ENCODE measurements at places on chromosomes 3 and 15.

DNA sequence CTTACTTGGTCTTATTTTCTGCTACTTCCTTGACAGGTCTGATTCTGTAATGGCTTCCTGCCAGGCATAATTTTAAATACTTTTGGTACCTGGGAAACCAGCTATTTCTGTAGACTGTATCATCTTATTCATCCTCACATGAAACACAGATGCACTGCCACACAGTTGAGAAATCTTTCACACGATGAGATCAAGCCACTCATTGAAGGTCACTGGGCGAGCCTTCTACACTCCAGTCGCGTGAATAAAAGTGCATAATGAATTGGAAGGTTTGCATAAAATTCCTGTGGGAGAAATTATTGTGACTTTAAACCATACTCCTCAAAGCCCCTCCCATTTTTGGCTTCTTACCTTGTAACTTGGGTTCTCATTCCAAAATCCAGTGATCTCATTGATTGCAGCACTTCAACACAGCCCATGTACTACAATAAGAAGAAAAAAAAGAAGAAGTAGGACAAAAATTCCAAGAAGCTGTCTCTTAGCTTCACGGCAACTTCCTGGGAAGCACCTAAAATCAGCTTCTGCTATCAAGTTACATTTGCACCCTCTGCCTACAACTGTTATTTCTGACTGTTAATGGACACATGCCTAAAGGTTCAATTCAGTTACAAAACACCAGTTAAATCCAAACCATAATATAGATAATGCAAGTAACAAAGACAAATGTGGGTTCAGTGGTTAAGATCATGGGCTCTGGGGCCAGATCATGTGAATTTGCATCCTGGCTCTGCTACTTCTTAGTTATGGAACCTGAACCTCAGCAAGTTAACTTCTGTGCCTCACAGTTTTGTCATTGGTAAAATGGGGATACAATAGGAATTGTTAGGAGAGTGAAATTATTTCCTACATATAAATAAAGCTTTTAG is 39.0 kb downstream of the SHC4 start:
- DNase-seq = no peak

DNA sequence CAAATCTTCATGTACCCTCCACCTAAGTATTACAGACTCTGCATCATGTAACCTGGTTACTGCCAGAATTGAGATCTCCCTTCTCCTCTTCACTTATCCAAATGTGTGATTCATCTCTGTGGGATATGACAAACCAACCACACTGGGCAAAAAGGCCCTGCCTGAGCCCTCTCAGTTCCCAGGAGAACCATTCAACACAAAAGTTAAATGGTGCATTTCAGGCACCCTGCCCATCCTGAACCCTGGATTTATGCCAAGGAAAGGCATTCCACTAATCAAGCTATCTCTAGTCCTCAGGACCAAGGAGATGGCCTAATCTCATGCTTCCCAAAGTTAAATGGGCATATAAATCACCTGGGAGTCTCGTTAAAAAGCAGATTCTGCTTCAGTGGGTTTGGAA is 108.5 kb downstream of the TNIK start:
- DNase-seq = no peak

- no peak for DNase-seq
Observed at GRCh38 chr3:119649761-119650160, 10.6 kb downstream of the POPDC2 start.

GRCh38 chr3:136381051-136381450 is 130.9 kb downstream of the PCCB start:
- no peak for DNase-seq

- no peak for DNase-seq
Observed at GRCh38 chr3:15265655-15266509, 59.8 kb downstream of the CAPN7 start.

- no peak for DNase-seq
Observed at GRCh38 chr3:98565237-98565643, 28.2 kb downstream of the CPOX start.

DNA sequence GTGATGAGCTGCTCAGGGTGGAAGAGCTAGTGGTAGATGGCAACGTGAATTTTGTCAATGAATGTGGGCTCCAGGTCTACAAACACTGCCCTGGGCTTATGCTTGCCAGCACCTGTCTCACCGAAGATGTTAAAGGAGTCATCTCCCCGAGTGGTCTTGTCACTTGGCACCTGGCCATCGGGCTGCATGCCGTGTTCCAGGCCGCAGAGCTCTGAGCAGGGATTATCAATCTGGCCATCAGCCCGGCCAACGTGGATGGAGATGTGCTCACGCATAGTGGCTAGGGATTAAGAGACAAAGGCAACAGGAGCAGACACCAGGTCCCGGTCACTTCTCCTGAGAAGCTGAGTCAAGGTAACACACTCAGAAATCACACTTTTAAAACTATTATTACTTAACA is 54.8 kb upstream of the ACTC1 start:
- no peak for DNase-seq

DNA sequence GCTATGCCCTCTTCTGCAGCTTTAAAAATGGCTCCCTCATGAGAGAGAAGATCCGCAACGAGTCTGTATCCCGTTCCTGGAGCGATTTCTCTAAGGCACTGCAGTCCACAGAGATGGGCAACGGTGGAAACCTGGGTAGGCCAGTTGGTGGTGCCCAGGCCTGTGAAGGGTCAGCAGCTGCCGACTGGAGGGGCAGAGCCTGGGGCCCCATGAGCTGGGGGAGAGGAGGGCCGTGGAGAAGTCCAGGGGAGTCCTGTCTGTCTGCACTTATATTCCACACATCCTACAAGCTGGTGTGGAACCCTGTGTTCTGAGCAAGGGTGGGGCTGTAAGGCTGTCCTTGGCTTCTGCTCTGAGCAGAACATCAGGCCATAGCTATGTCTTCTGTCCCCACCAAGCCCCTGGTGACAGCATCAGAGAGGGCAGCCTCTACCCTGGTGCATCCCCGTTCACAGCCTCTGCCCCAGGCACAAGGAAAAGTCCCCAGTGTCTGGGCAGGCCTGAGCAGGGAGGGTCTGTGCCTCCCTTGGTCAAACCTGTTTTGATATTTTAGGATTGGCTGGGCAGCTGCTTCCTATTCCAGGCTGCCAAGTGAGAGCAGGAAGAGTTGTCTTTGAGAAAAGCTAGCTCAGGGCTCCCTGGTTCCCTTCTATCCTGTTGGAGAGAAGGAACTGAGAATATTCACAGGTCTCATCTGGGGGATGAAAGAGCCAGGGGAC is 29.7 kb downstream of the XYLB start:
- DNase-seq = no peak

DNA sequence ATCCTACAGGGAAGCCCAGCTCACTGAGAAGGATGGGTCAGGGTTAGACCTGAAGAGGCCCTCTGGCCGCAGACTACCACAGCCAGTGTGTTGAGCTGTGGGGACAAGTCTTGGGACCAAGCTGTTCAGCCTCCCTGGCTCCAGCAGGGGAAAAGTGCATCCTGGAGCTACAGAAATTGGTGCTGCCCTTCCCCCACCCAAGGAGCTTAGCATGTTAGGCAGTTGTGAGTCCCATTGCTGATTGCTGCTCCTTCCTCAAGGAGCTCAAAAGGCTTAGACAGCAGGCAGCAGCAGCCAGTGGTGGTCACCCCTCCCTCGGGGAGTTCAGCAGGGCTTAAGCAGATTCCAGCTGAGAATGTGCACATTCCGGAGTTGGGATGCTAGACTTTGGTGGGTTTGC is 165.6 kb downstream of the ATP8B4 start:
- DNase-seq = no peak

GRCh38 chr3:187377842-187378241 is 9.7 kb downstream of the RTP4 start:
- no peak for DNase-seq

DNA sequence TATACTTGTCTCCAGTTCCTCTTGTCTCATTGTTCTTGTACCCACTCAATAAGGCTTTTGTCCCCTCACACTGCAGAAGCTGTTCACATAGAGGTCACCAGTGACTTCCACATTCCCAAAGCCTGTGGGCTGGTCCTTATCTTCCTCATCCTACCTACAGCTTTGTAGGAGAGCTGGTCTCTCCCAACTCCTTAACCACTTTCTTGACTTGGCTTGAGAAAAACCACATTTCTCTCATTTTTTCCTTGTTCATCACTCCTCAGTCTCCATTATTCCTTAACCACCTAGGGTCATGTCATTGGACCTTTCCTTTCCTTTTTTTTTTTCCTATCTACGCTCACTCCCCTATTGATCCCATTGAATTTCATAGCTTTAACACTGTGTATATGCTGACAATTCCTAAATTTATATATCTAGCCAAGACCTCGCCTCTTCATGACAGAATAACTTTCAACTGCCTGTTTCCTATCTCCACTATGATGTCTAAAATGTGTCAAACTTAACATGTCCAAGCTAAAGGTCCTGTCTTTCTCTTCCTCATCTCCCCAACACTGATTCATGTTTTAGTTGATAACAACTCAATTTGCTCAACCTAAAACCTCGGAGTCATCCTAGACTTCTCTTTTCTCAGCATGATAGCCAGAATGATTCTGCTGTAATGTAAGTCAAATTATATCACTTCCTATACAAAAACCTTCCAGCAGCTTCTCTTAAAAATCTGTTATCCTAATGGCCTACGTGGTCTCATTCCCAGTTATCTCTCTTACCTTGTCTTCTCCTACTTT is 49.5 kb downstream of the CEP63 start:
- DNase-seq = no peak

GRCh38 chr15:66482539-66482938 is 15.0 kb downstream of the SNAPC5 start:
- no peak for DNase-seq

GRCh38 chr3:17195192-17195611 is 310.4 kb downstream of the PLCL2 start:
- DNase-seq = no peak

DNA sequence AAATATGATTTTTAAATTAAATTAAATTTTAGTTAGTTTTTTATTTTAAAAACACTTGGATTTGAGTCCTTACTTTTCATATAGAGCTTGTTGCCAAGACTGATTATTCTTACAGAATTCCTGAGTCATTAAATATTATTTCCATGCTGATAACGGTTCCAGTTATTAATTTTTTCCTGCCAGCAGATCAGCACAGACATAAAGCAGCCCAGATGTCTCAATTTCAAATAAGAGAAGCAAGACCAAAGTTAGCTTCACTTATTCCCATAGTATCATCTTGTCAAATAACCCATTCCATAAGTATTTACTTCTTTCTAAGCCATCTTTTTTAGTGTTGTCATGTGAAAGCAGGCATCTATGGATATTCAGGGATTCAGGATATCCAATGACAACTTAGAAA is 75.3 kb downstream of the SSR3 start:
- no peak for DNase-seq

- no peak for DNase-seq
Observed at GRCh38 chr3:7787871-7788828, 713.5 kb upstream of the LMCD1 start.

- DNase-seq = no peak
Observed at GRCh38 chr15:67480741-67481140, 40.2 kb upstream of the C15orf61 start.

GRCh38 chr15:95664450-95664849 is 666.0 kb upstream of the NR2F2 start:
- DNase-seq = no peak

DNA sequence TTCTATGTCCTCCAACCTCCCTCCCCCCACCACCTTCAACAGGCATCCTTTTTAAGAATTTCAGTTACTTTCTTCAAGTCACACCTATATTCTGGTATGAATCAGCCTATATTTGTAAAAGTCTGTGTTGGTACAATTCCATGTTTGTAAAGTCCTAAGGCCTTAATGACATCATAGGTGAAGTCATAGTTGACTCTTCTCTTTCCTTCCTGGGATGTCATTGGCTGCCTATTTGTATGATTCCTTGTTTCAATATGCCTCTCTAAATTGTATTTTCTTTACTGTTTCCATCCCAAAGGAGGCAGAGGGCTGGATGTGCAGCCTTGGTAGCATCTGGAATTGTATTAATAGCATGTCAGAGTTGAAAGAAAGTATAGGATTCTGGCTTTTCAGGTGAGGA is 56.5 kb downstream of the ADAMTSL3 start:
- no peak for DNase-seq

GRCh38 chr3:149581681-149582370 is 76.0 kb downstream of the WWTR1 start:
- no peak for DNase-seq

- no peak for DNase-seq
Observed at GRCh38 chr3:122533931-122534334, 19.2 kb upstream of the KPNA1 start.

- DNase-seq = no peak
Observed at GRCh38 chr3:154844863-154845262, 235.3 kb upstream of the MME start.

- no peak for DNase-seq
Observed at GRCh38 chr3:137012097-137012501, 54.3 kb downstream of the IL20RB start.

GRCh38 chr15:82127581-82127980 is 81.8 kb upstream of the MEX3B start:
- DNase-seq = no peak

- DNase-seq = no peak
Observed at GRCh38 chr3:157981819-157982218, 124.4 kb downstream of the SHOX2 start.

DNA sequence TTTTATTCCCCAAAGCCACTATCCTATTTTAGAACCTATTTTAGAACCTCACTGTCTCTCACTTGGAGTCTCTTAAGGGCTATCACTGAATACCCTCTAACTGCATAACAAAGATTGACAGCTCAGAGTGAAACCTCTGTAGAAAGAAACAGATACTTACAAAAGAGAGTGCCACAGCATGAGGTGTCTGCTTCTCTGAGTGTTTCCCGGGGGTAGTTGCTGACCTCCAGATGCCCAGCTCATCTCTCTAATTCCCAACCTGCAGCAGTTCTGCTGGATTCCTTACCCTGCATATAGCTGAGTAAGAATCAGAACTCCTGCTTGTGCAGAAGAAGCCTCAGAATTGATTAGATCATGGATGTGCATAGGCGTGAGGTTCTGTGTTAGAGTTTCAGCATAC is 34.5 kb downstream of the P3H2 start:
- DNase-seq = no peak

DNA sequence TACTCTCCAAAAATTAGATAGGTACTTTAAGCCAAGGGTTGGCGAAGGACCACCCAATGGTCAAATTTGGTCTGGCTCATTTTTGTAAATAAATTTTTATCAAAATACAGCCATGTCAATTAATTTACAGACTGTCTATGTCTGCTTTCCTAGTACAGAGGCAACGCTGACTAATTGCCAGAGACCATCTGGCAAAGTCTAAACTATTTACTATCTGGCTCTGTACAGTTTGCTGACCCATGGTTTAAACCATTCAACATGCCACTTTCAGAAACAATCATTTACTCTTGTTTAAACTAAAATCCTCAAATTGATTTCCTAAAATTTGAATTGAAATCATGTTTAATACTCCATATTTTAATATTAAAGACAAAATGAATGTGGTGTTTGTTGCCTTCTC is 25.9 kb downstream of the CBLB start:
- DNase-seq = no peak
